ENCODE measurements at places on chromosomes 3 and 15. TPM values are rescaled to one million over a fixed set of nuclear protein-coding genes. Genes with fewer than 3 reads are reported as not detected.

Gene SERINC4
- total RNA-seq, result not detected

Gene LYZL4
- not detected for total RNA-seq

Gene GMNC
- total RNA-seq, result not detected

DNA sequence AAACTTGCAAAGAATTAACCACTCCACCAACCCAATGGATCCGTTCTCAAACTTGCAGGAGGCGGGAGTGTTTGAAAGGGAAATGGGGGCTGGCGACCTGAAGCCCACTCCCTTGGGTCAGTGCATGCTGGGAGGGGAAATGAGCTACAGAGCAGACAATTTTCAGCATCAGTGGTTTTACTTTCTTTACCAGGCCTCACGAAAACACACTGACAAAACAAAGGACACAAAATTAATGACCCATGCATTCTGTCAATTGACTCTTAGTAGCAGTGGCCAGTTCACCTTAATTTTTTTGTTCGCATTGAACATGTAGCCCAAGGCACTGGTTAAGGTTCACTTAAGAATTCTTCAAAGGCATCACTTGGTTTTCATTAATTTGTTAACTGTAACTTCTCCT is 413.5 kb downstream of the MECOM start:
- H3K27ac ChIP-seq, result no peak overlapping the region
- H3K36me3 ChIP-seq, result no peaks in the 10 kb centered on the region
- no peaks in the 10 kb centered on the region for H3K27me3 ChIP-seq
- H3K4me1 ChIP-seq, result peaks cover 8% of the 10 kb centered on the region
- H3K4me3 ChIP-seq, result no peak overlapping the region
- DNase-seq, result no peak

Gene CCR3
- 0.43 TPM for total RNA-seq

DNA sequence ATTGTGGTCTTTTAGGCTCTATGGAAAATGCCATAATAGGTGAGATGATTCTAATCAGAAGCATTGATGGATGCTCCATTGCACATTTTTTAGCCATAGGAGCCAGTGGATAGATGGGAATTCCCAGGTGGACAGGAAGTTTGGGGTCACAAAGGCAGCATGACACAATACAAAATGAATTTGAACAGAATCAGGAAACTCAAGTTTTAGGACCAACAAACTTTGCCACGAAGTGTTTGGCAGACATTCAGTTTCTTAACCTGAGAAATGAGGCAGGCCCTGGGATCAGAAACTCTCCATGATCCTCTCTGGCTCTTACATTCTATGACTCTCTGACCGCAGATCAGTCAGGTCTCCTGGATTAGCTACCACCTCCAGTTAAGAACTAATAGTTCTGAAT is 275.4 kb downstream of the TIGIT start:
- H3K4me3 ChIP-seq, result no peak overlapping the region
- H3K27me3 ChIP-seq, result no peaks in the 10 kb centered on the region
- H3K27ac ChIP-seq, result no peak overlapping the region
- no peaks in the 10 kb centered on the region for H3K4me1 ChIP-seq

GRCh38 chr15:66766282-66767230 is 64.5 kb downstream of the SMAD6 start:
- H3K27ac ChIP-seq, result peak overlapping the region; percentile 15
- no peaks in the 10 kb centered on the region for H3K27me3 ChIP-seq

DNA sequence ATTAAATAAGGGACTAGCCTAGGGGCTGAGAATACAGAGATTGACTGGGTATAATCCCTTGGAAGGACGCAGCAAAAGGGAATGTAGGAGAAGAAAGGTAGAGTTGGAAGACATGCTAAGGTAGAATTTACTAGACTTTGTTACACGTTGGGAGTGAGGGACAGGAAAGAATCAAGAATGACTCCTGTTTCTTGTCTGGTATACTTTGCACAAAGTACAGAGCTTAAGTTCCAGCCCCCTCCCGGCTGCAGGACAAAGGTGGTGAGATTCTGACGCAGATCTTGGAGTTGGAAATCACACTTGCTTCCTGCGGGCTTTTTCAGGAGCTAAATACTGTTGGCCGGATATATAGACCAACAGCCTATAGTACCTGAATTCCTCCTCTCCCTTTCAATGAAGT is 895 bp downstream of the HYKK start:
- DNase-seq, result no peak
- H3K4me3 ChIP-seq, result peak overlapping the region; percentile 86
- no peaks in the 10 kb centered on the region for H3K27me3 ChIP-seq

Gene IQCH
- total RNA-seq, result 0.93 TPM

Gene TMOD2
- 16.1 TPM for total RNA-seq

GRCh38 chr3:187942658-187943241 is 197.5 kb upstream of the BCL6 start:
- H3K4me1 ChIP-seq, result no peaks in the 10 kb centered on the region
- H3K4me3 ChIP-seq, result no peak overlapping the region
- H3K27me3 ChIP-seq, result no peaks in the 10 kb centered on the region
- no peak overlapping the region for H3K27ac ChIP-seq
- no peaks in the 10 kb centered on the region for H3K36me3 ChIP-seq
- DNase-seq, result no peak

DNA sequence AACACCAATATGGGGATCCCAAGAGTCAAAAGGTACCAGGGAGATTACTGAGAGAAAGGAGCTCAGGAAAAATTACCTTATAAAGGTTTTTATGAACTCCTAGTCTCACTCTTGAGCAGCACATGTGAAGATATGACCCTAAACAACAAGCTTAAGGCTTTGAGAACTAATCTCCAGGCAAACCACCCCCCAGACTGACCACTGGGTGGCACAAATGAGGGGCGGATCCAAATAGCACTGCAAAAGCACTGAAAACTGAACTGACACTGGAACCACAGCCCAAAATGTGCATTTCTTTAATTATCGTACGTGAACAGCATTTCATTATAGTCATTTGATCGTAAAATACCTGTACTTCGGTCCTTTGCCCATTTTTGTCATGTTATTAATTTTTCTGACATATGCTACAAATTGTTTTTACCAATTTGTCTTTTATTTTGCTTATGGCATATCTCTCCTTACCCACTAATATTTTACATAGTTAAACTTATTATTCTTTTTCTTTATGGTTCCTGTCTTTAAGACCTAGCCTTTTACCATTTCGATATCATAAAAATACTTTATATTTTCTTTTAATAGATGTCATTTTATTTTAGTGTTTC is 31.5 kb upstream of the TFDP2 start:
- H3K27me3 ChIP-seq, result no peaks in the 10 kb centered on the region
- H3K27ac ChIP-seq, result no peak overlapping the region
- no peak overlapping the region for H3K4me3 ChIP-seq
- no peaks in the 10 kb centered on the region for H3K4me1 ChIP-seq

Gene TGM5
- not detected for total RNA-seq

Gene SLC12A6
- 44.9 TPM for total RNA-seq

GRCh38 chr3:159852821-159853505 is 135.7 kb upstream of the IL12A start:
- DNase-seq, result peak; percentile 87
- H3K27me3 ChIP-seq, result no peaks in the 10 kb centered on the region
- no peaks in the 10 kb centered on the region for H3K36me3 ChIP-seq
- peaks cover 45% of the 10 kb centered on the region for H3K4me1 ChIP-seq
- peak overlapping the region; percentile 22 for H3K4me3 ChIP-seq
- peak overlapping the region; percentile 75 for H3K27ac ChIP-seq

GRCh38 chr3:197446700-197447056 is 109.1 kb downstream of the BDH1 start:
- H3K27me3 ChIP-seq, result no peaks in the 10 kb centered on the region
- DNase-seq, result peak; percentile 44
- no peaks in the 10 kb centered on the region for H3K4me1 ChIP-seq
- H3K4me3 ChIP-seq, result no peak overlapping the region
- H3K27ac ChIP-seq, result no peak overlapping the region
- no peaks in the 10 kb centered on the region for H3K36me3 ChIP-seq

GRCh38 chr3:125375950-125376679 is 990 bp upstream of the ZNF148 start:
- peaks cover 16% of the 10 kb centered on the region for H3K4me1 ChIP-seq
- H3K36me3 ChIP-seq, result no peaks in the 10 kb centered on the region
- H3K27ac ChIP-seq, result peak overlapping the region; percentile 90
- DNase-seq, result no peak
- H3K27me3 ChIP-seq, result no peaks in the 10 kb centered on the region

DNA sequence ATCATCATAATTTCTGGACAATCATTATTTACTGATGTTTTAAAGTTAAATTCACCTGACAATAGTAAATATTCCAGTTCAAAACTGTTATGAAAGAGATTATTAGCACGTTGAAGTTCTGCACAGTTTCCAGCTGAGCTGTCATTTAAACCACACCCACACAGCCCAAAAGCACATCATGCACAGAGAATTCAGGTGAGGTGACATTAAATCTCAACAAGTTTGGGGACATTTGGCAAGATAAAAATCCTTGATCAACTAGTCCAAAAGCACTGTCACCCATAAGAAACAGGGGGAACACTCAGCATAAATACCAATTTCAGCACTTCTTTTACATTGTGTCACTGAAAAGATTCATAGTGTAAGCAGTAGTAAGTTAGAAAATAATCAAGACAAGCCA is 6.9 kb downstream of the NCEH1 start:
- peaks cover 4% of the 10 kb centered on the region for H3K4me1 ChIP-seq
- no peaks in the 10 kb centered on the region for H3K27me3 ChIP-seq
- no peak for DNase-seq
- no peaks in the 10 kb centered on the region for H3K36me3 ChIP-seq

GRCh38 chr15:101210466-101210865 is 41.4 kb downstream of the CHSY1 start:
- H3K4me3 ChIP-seq, result no peak overlapping the region
- H3K4me1 ChIP-seq, result peaks cover 60% of the 10 kb centered on the region
- no peak overlapping the region for H3K27ac ChIP-seq
- no peaks in the 10 kb centered on the region for H3K36me3 ChIP-seq

DNA sequence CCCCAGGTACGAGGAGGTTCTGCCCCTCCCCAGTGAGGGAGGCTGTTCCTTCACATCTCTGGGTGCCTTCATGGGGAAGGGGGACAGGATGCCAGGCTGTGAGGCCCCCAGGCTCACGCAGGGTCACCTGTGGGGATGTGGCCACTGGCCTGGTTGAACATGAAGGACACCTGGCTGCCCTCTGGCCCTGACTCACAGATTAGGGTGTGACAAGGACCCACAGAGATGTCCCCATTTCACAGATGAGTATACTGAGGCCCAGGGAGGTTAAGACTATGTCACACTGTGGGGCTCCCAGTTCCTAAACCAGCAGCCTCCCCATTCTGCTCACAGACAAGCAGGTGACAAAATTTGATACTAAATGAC is 42.4 kb downstream of the PCSK6 start:
- no peak for DNase-seq
- no peaks in the 10 kb centered on the region for H3K36me3 ChIP-seq
- H3K4me3 ChIP-seq, result no peak overlapping the region

Gene APOD
- total RNA-seq, result 59.4 TPM

Gene ZNF385D
- 9.4 TPM for total RNA-seq

Gene GP5
- 0.26 TPM for total RNA-seq

- peaks cover 15% of the 10 kb centered on the region for H3K4me1 ChIP-seq
- H3K4me3 ChIP-seq, result peak overlapping the region; percentile 25
- H3K27me3 ChIP-seq, result no peaks in the 10 kb centered on the region
- no peaks in the 10 kb centered on the region for H3K36me3 ChIP-seq
- peak; percentile 68 for DNase-seq
These were observed 24.4 kb upstream of the FRMD4B start for GRCh38 chr3:69410301-69410700.

Gene TGM4
- not detected for total RNA-seq

- no peak overlapping the region for H3K4me3 ChIP-seq
- no peaks in the 10 kb centered on the region for H3K4me1 ChIP-seq
- H3K27me3 ChIP-seq, result no peaks in the 10 kb centered on the region
These were observed 7.0 kb downstream of the PSTPIP1 start for GRCh38 chr15:77001966-77002365.

- no peak overlapping the region for H3K27ac ChIP-seq
- H3K27me3 ChIP-seq, result no peaks in the 10 kb centered on the region
- DNase-seq, result no peak
- no peaks in the 10 kb centered on the region for H3K36me3 ChIP-seq
These were observed 1.5 kb upstream of the VIPR1 start for GRCh38 chr3:42500909-42501308.

- H3K27ac ChIP-seq, result peak overlapping the region; percentile 74
- no peak overlapping the region for H3K4me3 ChIP-seq
- H3K36me3 ChIP-seq, result no peaks in the 10 kb centered on the region
- no peak for DNase-seq
- peaks cover 8% of the 10 kb centered on the region for H3K4me1 ChIP-seq
These were observed 39.6 kb upstream of the SECISBP2L start for GRCh38 chr15:49085696-49086459.

Gene TNFAIP8L3
- 10.9 TPM for total RNA-seq

DNA sequence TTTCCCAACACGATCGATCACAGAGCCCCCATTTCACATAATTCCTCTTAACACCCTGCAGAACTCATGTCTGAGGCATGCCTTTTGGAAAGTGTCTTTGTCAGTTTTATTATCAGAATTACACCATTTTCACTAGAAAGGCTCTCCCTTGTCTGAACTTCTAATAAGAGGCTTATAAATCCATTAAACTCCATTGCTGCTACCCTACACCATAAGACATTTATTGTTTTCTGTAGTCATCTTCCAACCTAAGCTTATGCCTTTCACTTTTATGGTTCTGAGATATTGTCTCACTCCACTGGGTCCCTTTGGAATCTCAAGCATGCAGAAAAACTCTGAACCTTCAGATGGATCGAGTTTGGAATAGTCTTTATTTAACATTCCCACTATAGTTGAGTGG is 50.2 kb upstream of the TPM1 start:
- H3K36me3 ChIP-seq, result no peaks in the 10 kb centered on the region
- no peaks in the 10 kb centered on the region for H3K27me3 ChIP-seq
- no peak for DNase-seq
- H3K27ac ChIP-seq, result no peak overlapping the region
- H3K4me1 ChIP-seq, result no peaks in the 10 kb centered on the region

Gene VEPH1
- total RNA-seq, result 139 TPM

Gene LOXL1
- total RNA-seq, result 11.1 TPM

DNA sequence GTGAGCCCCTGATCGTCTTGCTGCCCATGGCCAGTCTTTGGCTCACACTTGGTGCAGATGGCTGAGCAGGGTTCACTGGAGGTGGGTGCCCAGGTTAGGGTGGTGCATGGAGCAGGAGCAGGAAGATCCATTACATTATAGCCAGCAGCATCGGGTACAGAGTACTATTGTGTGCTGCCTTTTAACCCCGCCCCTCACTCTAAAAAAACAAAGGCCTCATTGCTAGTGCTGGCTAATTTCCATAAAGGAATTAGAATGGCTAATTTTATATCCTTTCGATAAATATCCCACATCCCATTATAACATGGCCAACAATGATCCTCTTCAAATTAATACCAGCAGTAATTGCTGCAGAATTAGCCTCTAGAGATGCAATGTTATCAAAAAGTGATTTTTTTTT is 45.8 kb upstream of the PPP4R2 start:
- no peaks in the 10 kb centered on the region for H3K36me3 ChIP-seq
- H3K27ac ChIP-seq, result no peak overlapping the region
- no peak overlapping the region for H3K4me3 ChIP-seq
- H3K4me1 ChIP-seq, result no peaks in the 10 kb centered on the region

Data from upper lobe of right lung (tissue), 1 donor.